ENCODE measurements at places on chromosomes 2 and 18.

- no peak for DNase-seq
Measured at GRCh38 chr2:188798159-188798558, 176.0 kb upstream of the COL3A1 start.

DNA sequence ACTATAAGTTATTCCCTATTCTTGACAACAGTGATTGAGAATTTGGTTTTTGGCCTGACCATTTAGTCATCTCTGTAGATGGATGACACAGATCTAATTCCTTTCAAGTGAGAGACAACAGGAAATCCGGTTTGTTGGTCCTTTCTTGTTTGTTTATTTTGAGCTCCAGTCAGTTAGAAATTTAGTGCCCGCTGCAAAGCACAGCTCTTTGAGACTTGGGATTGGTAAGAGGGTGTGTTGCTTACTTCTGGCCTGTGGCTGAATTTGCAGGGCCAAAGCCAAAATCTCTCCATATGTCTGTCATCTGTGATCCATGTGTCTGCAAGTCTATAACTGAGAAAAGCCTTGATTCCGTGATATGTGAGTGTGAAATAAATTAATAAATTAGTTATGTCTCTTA, 74.3 kb downstream of the BIN1 start:
- no peak for DNase-seq

- DNase-seq, result no peak
Measured at GRCh38 chr2:123098619-123099018, 926.5 kb upstream of the CNTNAP5 start.

DNA sequence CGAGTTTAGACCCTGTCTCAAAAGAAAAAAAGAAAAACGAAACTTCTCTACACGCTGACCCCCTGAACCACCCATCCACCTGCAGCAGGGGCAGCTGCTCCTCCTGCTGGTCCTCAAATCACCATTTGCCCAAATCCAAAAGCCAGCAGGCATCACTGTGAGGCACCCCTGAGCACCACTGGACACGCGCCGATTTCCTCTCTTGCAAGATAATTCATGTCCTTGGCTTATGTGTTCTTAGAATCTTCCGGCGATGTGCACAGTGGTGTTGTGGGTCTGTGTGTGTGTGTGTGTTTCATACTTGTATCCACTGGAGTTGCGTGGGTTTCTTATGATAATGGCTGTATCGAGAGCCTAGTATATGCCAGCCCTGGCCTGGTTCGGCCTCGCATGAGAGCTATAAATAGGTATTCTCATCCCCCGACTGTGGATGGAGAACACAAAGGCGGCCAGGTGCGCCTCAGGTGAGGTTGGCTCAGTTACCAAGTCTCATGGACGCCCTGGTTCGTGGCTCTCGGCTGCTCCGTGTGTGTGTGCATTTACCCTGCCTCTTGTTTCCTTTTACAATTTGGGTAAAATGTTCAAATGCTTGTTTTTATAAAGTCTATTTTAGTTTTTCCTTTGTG, 235.5 kb downstream of the HDAC4 start:
- no peak for DNase-seq

- DNase-seq, result no peak
Measured at GRCh38 chr18:26536032-26536431, 12.3 kb downstream of the KCTD1 start.

DNA sequence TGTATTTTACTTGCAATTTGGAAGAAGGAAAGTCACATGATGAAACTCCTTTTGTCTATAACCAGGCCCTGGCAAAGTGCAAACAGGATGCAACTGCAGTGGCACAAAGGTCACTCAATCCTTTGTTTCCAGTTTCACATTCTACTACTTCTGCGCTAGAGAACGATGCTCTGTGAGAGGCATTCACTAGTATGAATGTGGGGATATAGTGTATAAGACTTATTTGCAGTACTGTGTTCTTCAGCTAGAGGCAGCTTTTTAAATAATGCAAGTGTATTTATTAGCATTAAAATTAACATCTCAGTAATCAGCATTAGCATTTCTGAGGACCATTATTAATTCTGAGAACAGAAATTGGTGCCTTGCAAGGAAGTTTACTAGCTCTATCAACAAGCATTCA, 68.9 kb downstream of the PRPF40A start:
- DNase-seq, result peak; percentile 25

- DNase-seq, result no peak
Measured at GRCh38 chr2:80019571-80020460, 284.7 kb downstream of the LRRTM1 start.

GRCh38 chr18:72283148-72283925, 260.8 kb downstream of the CBLN2 start:
- no peak for DNase-seq

DNA sequence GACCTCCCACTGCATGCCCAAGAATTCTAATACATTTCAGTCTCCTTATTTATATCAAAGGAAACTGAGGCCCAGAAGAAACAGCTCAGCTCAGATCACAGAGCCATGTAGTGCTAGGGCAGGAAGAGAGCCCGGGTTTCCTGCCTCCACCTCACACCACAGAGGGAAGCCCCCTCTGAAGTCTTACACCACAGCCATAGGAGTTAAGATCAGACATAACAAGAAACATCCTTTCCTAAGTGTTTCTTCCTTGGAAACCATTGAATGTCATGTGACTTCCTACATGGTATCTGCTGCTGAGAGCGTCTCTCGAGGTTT, 102.1 kb downstream of the MTCL1 start:
- no peak for DNase-seq

DNA sequence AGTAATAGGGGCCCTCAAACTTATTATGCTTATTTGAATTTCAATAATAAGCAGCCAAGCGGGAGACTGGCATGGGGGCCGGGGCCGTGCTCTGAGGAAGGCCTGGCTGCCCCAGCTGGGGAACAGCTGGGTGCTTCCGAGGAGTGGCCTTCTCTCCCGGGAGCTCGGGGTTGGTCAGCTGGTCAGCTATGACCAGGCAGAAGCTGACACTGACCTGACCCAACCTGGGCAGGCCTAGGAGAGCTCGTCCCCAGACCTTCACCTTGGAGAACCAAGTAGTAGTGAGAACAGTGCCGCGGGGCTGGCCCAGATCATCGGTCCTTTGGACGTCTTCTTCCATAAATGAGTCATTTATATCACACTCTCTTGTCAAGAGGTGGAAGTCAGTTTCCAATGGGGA, 36.1 kb downstream of the RRM2 start:
- DNase-seq, result no peak

- DNase-seq, result no peak
Measured at GRCh38 chr2:63983986-63984605, 35.1 kb downstream of the VPS54 start.

- no peak for DNase-seq
Measured at GRCh38 chr18:49070552-49070951, 119.8 kb upstream of the SMAD7 start.

- no peak for DNase-seq
Measured at GRCh38 chr2:62800618-62801017, 95.1 kb downstream of the EHBP1 start.

GRCh38 chr18:63182861-63183260, 136.7 kb downstream of the BCL2 start:
- no peak for DNase-seq

- no peak for DNase-seq
Measured at GRCh38 chr2:105425936-105426625, 27.2 kb upstream of the FHL2 start.

GRCh38 chr2:119367472-119368099, 809 bp downstream of the DBI start:
- peak; percentile 84 for DNase-seq

- DNase-seq, result peak; percentile 12
Measured at GRCh38 chr18:74381621-74382295, 66.1 kb downstream of the C18orf63 start.

- DNase-seq, result no peak
Measured at GRCh38 chr2:224716201-224716600, at the start of gene CCDC195. CCDC195 (minus strand) TSS chr2:224716365; CDS start chr2:224716365, 0 bp downstream.

GRCh38 chr2:97919858-97920257, 75.9 kb downstream of the TMEM131 start:
- DNase-seq, result no peak

GRCh38 chr2:86825036-86825692, 34.5 kb upstream of the CD8A start:
- DNase-seq, result no peak

- DNase-seq, result no peak
Measured at GRCh38 chr2:41940745-41941063, 107.1 kb upstream of the PKDCC start.

DNA sequence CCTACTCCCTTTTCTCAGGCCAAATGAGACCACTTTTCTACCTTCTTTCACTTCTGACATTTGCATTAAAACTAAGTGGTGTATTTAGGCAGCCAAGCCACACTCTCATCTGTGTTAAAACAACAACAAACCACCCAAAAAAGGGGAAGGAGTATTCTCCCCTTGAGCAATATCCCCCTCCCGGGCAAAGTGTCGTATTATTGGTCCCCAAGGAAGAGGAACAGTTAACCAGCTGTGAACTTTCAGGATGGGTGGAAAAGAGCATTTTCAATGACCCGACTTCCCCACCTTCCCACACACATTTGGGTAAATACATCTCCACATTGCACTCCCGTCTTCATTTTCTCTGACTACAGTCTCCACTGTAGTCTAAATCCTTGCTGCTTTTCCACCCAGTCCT, 44.3 kb downstream of the FEZ2 start:
- DNase-seq, result no peak

DNA sequence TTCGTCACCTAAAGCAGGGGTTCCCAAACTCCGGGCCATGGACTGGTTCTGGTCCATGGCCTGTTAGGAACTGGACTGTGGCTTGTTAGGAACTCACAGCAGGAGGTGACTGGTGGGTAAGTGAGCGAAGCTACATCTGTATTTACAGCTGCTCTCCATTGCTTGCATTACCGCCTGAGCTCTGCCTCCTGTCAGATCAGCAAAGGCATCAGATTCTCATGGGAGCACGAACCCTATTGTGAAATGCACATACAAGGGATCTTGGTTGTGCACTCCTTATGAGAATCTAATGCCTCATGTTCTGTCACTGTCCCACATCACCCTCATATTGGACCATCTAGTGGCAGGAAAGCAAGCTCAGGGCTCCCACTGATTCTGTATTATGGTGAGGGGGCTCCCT, 217.0 kb downstream of the ZFP36L2 start:
- DNase-seq, result no peak

GRCh38 chr2:149732730-149733290, 145.2 kb upstream of the MMADHC start:
- DNase-seq, result peak; percentile 18

DNA sequence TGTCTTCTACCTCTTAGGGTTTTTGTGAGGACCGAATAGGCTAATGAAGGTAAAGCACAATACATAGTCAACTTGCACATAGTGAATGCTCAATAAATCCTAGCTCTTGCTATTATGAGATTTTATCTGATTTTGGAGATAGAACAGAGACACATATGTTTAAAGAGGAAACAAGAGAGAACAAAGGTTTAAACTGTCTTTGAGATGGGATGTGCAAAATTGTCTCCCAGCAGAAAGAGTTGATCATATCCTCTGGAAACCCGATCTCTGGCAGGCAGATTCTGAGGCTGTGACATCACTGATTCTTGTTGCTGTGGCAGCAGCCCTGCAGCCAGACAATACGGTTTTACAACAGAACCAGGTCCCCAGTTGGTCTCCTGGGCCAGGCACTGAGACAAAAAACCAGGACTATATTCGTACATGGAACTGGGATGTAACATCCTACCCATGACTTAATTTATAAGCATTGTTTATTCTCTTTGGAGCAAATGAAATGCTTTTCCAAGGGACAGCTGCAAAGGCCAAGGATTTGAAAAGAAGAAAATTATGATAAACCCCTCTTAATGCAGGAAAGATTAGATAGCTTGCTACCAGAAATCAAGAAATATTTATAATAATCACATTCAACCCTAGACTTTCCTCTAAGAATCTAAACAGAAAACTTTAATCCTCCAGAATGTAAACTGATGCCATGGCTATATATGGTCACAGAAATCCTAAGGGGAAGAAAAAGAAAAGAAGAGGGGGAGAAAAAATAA, 80.2 kb downstream of the SLC8A1 start:
- DNase-seq, result peak; percentile 23

- no peak for DNase-seq
Measured at GRCh38 chr2:71831193-71831577, 316.5 kb downstream of the CYP26B1 start.

GRCh38 chr2:171479154-171479814, 43.0 kb upstream of the CYBRD1 start:
- DNase-seq, result no peak

DNA sequence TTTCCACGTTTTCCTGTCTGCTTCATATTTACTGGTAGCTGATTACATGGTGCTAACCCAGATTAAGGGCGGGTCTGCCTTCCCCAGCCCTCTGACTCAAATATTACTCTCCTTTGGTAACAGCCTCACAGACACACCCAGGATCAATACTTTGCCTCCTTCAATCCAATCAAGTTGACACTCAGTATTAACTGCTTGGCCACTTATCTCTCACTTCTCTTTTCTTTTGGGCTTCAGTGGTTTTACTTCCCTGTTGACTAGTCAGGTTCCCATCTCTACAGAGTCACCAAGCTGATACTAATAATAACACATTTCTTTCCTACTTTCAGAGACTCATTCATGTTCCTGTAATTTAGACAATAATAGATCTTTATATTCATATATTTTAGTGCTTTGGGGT, 302.2 kb upstream of the MAP2 start:
- DNase-seq, result no peak

GRCh38 chr2:23155022-23155421, 230.0 kb upstream of the KLHL29 start:
- DNase-seq, result no peak

GRCh38 chr18:77001979-77002378, 130.6 kb downstream of the MBP start:
- no peak for DNase-seq

GRCh38 chr2:237754182-237754581, 44.4 kb upstream of the RBM44 start:
- no peak for DNase-seq

DNA sequence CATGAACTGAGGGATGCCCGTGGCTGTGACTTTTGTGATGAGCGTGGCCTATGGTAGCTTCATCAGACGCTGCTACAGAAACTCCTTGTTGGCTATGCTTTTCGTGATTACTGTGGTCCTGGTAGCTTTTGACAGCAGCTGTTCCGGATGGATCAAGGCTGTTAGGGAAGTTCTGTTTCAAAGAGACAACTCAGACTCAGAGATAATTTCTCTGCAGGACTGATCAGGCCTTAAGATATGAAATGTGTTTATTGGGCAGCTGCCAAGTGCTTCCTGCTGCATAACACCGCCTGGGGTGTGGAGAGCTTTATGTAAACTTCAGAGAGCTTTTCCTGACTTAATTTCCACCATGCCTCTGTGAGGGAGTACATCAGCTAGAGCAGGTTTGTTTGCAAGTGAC, 243.8 kb downstream of the TSN start:
- peak; percentile 66 for DNase-seq

DNA sequence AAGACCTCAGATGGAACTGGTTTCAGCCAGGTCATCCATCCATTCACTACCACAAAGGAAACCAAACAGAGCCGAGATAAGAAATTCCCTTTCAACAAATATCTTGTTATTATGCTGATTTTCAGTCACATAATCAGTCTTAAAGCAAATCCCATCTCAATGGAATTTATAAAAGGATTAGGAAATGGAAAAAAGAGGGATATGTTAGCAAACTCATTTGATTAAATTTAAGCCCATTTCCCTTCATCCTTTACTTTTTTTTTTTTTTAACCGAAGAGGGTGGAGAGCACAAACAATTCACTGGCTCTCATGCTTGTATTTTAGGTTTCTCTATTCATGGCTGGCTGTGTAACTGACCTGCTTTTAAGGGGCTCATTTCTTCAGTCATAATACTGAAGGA, 109.0 kb upstream of the GATA6 start:
- DNase-seq, result no peak

Measured in colonic mucosa (tissue), 4 donors.